ENCODE measurements at places on chromosomes 4 and X.

- no peak for DNase-seq
These were observed 274.7 kb upstream of the FGF13 start for GRCh38 chrX:138986235-138986634.

- DNase-seq: peak; percentile 15
These were observed 71.0 kb downstream of the USP46 start for GRCh38 chr4:52588097-52588496.

DNA sequence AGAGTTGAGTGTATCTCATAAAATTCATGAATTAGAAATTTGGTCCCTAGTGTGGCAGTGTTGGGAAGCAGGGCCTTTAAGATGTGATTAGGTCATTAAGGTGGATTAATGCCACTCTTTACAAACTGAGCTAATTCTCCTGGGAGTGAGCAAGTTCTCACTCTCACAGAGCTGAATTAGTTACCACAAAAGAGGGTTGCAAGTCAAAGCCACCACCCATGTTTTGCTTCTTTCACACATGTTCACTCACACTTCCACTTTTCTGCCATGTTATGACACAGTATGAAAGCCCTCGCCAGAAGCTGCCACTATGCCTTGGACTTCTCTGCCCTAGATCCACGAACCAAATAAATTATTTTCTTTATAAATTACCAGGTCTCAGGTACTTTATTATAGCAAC, 332.1 kb downstream of the ARAP2 start:
- no peak for DNase-seq

DNA sequence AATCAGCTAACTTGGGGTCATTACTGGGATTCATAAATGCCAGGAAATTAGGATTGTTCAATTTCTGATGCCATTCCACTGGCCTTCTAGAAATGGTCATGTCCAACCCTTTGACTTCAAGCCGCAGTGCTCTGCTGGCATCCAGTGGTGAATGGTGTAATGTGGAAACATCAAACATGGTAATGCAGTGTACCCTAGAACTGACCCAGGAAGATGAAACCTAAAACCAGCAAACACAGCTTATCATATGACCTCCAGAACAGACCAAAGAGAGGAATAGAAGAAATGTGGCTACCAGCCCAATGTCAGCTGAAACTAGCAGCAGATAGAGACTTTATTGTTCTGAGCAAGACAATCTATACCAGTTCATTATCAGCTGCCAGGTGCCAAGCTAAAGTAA, 13.8 kb downstream of the CXCL13 start:
- DNase-seq: no peak

DNA sequence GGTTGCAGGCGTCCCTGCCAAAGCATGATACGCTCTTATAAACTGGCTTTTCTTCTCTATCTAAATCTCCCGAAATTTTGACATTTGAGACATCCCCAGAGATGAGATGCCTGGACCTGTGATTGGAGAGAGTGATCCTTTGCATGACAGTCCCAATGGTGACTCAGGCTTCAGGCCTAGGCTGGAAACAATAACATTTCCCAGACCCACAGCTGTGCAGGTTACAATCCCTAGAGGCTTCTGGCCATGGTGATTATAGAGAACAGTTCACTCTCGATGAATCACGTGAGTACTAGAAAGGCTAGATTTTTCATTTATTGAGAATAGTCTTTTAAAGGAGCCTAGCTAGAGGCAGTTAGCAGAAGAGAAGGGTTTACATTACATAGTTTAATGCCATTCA, 75.9 kb downstream of the SPATA18 start:
- DNase-seq: no peak

GRCh38 chr4:144659447-144659846, 13.5 kb downstream of the HHIP start:
- DNase-seq: no peak

DNA sequence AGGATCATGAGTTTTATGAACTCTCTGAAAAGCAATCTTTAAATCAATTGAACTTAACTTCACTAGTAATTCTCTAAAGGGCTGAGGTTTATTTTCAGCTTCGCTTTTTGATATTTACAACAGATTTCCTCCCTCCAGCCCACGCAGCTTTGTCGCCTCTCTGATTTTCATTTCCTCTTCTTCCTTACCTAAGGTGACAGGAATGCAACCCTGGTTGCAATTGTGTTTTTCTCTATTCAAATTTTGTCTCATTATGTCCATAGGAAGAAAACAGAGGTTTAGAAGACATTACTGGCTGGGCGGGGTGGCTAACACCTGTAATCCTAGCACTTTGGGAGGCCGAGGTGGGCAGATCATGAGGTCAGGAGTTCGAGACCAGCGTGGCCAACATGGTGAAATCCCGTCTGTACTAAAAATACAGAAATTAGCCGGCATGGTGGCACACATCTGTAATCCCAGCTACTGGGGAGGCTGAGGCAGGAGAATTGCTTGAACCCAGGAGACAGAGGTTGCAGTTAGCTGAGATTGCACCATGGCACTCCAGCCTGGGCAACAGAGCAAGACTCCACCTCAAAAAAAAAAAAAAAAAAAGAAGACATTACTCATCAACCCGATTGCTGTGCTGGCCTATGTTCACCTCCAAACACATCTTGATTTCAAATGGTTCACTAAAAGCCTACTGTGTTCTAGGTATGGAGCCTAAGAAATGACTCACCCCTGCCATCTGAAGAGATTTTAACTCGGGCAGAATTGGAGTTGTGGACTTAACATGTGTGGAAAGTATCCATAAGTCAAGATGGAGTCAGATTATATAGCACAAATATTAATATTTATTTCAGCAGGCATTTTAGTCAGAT, 36.8 kb downstream of the VSIG4 start:
- no peak for DNase-seq

- no peak for DNase-seq
These were observed 155.3 kb upstream of the EDNRA start for GRCh38 chr4:147325571-147325981.
